GM12892 (cell line): ENCODE measurements at places on chromosomes 4 and X.

- DNase-seq = no peak
These were observed 170.9 kb upstream of the CASK start for GRCh38 chrX:42094218-42094617.

- DNase-seq = no peak
These were observed 32.9 kb downstream of the CXCL1 start for GRCh38 chr4:73902038-73902637.

DNA sequence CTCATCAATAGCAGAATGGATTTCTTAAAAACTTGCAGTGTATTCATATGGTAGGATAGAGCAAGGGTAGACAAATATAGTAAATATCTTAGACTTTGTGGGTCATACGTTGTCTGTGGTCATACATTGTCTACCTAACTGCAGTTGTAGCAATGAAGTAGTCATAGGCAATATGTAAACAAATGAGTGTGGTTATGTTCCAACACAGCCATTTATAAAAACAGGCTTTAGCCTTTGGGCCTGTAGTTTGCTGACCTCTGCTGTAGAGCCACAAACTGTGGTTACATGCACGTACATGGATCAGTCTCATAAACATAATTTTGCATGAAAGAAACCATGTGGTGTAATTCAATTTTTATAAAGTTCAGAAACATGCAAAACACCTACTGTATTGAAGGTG lies 98.9 kb downstream of the LARP1B start:
- DNase-seq = no peak

- DNase-seq = no peak
These were observed 486.6 kb upstream of the TENM3 start for GRCh38 chr4:181756451-181757095.

DNA sequence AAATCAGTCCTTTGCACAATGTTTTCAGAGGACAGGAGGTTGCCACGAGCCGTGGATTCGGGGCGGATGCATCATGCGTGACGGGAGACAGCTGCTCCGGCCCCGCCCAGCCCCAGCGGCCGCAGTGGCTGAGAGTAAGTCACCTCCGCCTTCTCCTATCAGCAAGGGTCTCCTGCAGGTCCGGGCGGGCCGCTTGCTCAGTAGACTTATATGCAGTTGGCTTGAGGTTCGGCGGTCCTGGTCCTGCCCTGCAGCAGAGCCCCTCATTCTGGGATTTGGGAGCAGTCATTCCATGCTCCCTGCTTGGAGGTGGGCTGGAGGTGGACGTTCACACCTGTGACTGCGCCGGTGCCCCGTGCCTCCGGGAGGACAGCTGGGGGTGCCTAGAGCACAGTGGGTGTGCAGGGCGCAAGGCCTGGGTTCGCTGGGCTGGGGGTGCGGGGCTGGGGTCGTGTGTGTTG lies 86.3 kb upstream of the ADRA2C start:
- no peak for DNase-seq

DNA sequence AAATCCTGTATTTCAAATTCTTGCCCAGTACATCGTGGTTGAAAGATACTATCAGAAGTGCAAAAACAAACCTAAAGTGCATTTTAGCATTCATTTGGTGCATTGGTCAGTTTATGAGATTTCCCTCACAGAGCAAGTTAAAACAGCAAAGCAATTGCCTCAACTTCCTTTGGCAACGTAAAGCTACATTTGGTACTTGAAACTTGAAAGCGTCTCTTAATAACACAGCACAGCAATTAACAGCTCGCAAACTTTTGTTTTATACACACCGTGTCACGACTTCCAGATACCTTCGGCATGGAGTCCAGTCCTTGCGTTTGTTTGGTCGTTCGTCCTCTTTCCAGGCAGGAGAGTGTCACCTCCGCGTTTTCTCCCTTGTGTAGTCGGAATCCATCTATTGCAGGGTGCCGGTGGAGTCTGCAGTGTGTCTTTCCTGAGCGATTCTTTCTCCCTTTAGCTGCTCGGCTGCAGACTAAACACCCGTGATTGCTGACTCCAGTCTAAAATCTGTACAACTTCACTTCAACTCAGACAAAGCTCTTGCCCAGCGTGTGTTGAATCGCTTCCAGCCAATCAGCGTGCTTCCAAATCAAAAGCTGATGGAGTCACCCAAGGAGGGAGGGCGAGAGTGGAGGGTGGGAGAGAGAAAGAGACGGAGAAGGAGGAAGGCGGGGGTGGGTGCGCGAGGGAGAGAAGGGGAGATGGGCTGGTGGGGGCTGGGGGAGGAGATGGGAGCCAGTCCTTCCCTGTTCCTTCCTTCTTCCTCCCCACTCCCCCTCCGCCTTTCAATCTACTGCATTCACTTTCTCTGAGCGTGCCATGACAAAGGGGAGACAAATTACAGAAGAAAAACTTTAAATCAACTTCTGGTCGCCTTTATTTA lies at the start of gene PCDH18:
TSS of gene PCDH18 (minus strand) at position 509 of the 883 bp plus-strand sequence. CDS start at position 103, 406 bp downstream.
- DNase-seq = no peak

GRCh38 chrX:43643662-43644061 lies 12.4 kb upstream of the MAOA start:
- no peak for DNase-seq

GRCh38 chr4:86961605-86962295 lies 26.9 kb downstream of the AFF1 start:
- no peak for DNase-seq

GRCh38 chr4:183366206-183366835 lies 44.1 kb upstream of the CLDN24 start:
- no peak for DNase-seq
